ENCODE measurements at places on chromosomes 1 and 21. TPM values are rescaled to one million over a fixed set of nuclear protein-coding genes. Genes with fewer than 3 reads are reported as not detected.

OR2L2 gene
- total RNA-seq, result not detected

NOC2L gene
- 68.1 TPM for total RNA-seq

RPS6KC1 gene
- 8.5 TPM for total RNA-seq

HES2 gene
- 47.3 TPM for total RNA-seq

MYBPH gene
- not detected for total RNA-seq

PPP2R5A gene
- total RNA-seq, result 55.7 TPM

S100A6 gene
- 976 TPM for total RNA-seq

DYNLT4 gene
- not detected for total RNA-seq

HLX gene
- 0.48 TPM for total RNA-seq

MPZ gene
- total RNA-seq, result 1.4 TPM

LEMD1 gene
- total RNA-seq, result 6.1 TPM

C1orf141 gene
- not detected for total RNA-seq

DFFA gene
- 31.6 TPM for total RNA-seq

TCEA3 gene
- total RNA-seq, result 25.6 TPM

PYHIN1 gene
- total RNA-seq, result 0.44 TPM

KRTAP11-1 gene
- total RNA-seq, result not detected

NBPF8 gene
- 3.8 TPM for total RNA-seq

CPTP gene
- total RNA-seq, result 25.1 TPM

ESRRG gene
- 0.40 TPM for total RNA-seq

MOB3C gene
- total RNA-seq, result 13.9 TPM

HUNK gene
- total RNA-seq, result 0.92 TPM

IL20 gene
- not detected for total RNA-seq

RAD54L gene
- total RNA-seq, result 5.2 TPM

TAS1R1 gene
- total RNA-seq, result not detected

S100A12 gene
- total RNA-seq, result 65.2 TPM

FAM167B gene
- 1.5 TPM for total RNA-seq

AGT gene
- 0.12 TPM for total RNA-seq

CHODL gene
- total RNA-seq, result 0.72 TPM

COQ8A gene
- 6.3 TPM for total RNA-seq
